ENCODE measurements at places on chromosomes 11 and 22. TPM values are rescaled to one million over a fixed set of nuclear protein-coding genes. Genes with fewer than 3 reads are reported as not detected.

GRCh38 chr11:12439615-12440014 is 62.2 kb downstream of the PARVA start:
- DNase-seq = no peak

DNA sequence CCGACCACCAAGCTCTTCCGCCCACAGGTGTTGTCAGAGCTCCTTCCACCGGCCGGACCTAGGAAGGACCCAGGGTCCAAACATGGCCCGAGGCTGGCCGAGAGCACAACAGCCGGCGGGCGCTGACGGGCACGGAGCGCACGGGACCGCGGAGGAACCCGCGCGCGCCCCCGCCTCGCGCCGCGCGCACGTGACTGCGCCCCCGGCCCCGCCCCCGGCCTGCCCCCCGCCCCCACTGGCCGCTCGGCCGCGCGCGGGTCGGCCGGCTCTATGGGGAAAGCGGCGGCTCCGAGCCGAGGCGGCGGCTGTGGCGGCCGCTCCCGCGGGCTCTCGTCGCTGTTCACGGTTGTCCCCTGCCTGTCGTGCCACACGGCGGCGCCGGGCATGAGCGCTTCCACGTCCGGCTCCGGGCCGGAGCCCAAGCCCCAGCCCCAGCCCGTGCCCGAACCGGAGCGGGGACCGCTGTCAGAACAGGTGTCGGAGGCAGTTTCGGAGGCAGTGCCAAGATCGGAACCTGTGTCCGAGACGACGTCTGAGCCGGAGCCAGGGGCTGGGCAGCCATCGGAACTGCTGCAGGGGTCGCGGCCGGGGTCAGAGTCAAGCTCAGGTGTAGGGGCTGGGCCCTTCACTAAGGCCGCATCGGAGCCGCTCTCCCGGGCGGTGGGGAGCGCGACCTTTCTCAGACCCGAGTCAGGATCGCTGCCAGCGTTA is at the start of gene OSBP2:
Gene OSBP2 (plus strand): TSS at position 235 of the 711 bp plus-strand sequence. CDS start 36 bp downstream, at position 271.
- peak; percentile 18 for DNase-seq

DNA sequence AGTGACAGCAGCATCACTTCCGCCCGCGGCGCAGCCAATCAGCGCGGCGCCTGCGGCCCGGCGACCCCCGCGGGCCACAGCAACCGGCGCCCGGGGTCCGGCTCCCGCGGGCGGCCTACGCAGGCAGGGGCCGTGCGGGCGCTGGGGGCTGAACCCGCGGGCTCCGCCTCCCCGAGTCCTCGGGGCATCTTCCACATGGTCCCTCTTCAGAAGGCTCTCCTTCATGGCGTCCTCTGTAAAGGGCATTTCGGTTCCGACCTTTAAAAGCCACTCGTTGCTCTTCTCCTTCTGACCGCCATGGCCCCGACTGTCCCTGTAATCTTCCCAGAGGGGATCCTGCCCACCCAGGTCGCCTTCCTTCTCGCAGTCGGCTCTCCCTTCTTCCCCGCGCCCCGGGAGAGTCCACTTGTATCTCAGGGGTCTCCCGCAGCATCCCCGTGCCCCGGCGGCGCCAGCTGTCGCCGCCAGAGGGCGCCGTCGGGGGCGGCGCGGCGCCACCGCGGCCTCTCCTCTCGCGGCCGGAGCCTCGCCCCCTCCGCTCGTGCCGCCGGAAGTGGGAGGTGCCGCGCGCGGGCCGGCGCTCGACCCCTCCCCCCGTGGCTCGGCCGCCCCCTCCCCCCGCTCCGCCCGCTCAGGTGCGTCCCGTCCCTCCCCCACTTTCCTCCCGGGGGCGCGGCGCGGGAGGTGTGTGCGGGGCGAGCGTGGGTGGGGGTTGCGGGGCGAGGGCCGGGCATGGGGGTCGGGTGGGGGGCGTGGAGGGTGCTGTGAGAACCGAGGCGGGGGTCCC is at the start of gene RNF214:
Gene RNF214 (plus strand): TSS at position 580 of the 787 bp plus-strand sequence. CDS start 1,602 bp downstream, outside the sequence.
- DNase-seq = peak; percentile 71

Gene TCN2
- 0.54 TPM for total RNA-seq

Gene SCN3B
- total RNA-seq = not detected

DNA sequence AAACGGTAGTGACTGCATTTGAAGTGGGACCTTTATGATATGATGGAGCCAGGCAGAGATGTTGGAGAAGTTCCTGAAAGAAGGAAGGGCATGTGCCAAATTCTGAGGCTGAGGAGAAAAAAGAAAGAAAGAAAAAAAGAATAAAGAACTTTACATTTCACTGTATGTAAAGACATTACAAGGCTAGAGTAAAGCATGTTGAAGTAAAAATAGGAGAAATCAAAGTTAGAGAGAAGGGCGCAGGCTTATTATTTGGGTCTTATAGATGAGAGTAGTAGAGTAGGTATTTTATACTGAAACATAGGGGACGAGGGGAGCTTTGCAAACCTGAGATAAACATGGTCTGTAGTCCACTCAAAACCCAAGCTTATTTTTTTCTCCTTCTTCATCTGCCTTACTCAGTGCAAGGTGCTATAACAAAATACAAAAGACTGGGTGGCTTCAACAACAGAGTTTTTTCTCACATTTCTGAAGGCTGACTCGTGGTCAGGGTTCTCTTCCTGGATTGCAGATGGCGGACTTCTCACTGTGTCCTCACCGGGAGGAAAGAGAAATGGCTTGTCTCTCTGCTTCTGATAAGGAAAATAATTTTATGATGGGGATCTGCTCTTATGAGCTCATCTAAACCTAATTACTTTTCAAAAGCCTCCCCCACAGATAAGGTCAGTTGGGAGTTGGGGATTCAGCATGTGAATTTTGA is 2.7 kb downstream of the HBG1 start:
- DNase-seq = no peak

GRCh38 chr11:134372961-134373360 is 39.1 kb downstream of the B3GAT1 start:
- no peak for DNase-seq

DNA sequence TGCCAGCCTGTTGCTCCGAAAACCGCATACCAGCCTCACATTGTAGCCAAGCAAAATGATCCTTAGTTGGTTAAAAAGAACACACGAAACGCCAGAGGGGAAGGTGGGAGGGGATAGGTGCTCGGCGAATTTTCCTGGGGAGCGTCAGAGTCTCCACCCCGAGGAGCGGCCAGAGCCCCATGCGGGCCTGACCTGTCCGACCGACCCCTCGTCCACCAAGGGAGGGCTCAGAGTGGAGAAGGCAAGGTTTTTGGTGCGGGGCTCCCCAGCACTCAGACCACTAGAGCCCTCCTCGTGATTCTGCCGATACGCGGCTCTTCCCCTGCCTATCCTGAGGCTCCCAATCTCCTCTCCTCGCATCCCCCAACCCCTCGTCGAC is 39.6 kb downstream of the DIXDC1 start:
- no peak for DNase-seq

DNA sequence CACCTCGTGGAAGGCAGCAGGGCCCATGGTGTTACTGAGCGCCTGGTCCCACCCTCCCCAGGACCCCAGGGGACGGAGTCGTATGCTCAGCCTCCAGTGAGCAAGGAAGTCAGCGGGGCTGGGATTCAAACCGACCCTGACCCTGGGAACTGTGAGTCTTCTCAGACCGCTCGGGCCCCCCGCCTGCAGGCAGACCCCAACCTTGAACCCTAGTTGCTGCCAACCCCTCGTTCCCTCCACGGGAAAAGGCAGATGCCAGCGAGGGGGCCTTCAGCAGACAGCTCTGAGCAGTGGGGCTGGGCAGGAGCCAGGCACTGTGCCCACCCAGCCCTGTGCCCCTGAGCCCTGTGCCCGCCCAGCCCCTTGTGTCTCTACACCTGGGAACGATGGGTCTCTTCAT is 6.4 kb downstream of the SLC16A8 start:
- DNase-seq = no peak

Gene GRAP2
- total RNA-seq = 137 TPM

DNA sequence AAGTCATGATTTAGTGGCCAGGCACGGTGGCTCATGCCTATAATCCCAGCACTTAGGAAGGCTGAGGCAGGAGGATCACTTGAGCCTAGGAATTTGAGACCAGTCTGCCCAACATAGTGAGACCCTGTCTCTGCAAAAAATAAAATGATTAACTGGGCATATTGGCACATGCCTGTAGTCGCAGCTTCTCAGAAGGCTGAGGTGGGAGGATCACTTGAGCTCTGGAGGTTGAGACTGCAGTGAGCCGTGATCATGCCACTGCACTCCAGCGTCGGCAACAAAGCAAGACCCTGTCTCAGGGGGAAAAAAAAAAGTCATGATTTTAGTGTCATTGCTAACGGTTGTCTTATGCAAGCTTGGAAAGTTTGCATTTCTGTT is 11.9 kb downstream of the UBE2L3 start:
- no peak for DNase-seq

Gene MRGPRD
- total RNA-seq = not detected

GRCh38 chr11:64181506-64182411 is 4.2 kb upstream of the STIP1 start:
- DNase-seq = peak; percentile 57
